ENCODE measurements at places on chromosomes 16 and 17.

GRCh38 chr16:52494621-52495020 lies 52.3 kb downstream of the TOX3 start:
- no peak for DNase-seq

DNA sequence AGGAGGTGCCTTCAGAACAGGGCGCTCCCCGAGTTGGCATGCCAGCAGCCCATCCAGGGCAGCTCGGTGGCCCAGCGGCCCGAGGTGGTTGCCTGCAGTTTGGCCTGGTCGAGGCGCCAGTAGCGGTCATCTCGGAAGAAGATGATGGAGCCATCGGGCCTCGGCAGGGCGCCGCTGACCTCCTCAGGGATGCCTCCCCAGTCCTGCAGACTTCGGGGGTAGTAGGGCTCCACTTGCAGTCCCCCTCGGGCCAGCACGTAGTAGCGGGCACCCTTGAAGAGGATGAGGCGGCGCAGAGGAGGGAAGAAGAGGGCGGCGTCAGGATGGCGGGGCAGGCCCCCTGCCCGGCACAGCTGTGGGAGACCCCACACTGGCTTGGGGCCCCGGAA lies 5.8 kb downstream of the C17orf50 start:
- DNase-seq: no peak

DNA sequence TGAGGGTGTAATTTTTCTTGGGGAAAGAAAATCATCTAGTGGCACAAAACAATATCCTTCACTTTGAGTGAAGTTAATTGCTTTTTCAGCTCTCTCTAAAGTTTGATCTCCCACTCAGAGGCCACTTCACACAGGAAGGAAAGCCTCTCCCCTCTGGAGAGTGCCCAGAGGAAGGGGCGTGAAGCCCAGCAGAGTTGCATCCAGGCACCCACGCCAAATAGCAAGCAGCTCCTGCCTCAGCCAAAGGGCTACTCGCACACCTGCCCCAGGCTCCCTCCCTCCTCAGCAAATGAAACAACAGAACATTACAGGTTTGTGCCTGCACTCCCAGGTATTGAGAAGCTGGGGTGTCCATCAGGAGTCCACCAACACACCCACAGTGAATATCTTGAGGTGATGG lies 183.0 kb upstream of the RPL38 start:
- no peak for DNase-seq

DNA sequence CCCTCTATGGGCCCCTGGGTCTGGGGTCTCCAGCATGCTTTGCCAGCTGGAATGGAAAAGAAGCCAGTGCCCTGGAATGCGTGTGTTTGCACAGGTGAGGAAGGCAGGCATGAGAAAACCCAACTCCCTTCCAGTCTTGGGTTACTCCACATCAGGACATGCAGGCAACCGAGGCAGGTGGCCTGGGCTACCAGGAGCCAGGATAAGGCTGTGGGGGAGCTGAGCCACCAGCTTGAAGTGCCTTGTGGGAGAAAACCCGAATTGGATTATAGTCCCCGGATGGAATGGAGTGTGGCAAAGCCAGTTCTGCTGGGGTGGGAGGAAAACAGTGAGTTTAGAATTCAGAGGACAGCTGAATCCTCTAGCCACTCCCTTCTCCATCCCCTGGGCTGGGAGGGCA lies 7.2 kb downstream of the SRCIN1 start:
- DNase-seq: peak; percentile 92

DNA sequence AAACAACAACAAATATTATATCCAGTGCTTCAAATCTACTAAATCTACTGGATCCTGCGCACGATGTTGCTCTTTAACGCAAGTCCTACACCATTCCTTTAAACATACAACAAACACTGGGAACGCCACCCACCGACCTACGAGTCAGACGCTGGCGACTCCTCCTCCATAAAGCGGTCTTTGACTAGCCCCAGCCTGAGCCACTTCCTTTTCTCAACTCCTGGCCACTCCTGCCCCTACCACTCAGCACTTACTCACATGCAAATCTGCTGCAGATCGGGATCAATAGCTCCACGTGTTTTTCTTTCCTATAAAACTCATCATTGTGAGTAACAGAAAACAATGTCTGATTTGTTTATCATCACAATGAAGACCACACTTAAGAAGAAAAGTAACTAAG lies 32.8 kb upstream of the MNT start:
- no peak for DNase-seq

DNA sequence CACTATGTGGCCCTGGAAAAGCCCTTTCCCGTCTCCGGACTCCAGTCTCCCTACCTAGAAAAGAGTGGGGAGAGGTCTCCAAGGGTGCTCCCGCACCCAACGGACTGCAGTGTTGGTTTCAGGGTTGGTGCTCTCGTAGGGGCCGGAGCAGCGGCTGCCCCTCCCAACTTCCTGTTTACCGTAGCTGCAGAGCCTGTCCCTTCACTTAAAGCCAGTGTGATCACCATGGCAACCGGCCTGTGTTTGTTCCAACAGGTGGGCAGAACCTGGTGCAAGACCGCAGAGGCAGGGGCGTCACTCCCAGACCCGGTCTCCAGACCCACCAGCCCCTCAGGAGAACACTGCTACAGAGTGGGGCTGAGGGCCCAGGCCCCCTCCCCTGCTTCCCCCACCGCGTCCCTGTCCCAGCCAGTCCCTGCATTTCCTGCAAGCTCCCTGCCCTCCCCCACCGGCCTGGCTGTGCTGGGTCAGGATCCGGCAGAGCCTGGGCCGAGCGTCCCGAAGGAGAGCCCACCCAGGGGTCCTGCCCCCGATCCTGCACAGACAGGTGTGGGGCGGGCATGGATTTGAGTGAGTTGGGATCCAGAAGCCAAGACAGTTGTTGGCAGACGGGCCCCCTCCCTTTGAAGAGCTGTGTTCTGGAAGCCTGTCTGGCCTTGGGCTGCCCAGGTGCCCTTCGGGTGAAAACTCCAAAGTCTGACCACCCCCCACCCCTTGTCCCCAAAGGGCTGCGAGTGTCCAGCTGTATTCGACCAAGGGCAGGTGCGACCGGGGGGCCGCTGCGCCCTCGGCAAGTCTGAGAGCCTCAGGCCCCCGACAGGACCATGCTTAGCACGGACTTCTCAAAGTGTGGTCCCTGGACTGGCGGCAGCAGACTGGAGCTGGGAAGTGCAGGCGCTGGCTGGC lies 1.5 kb upstream of the BAIAP3 start:
- DNase-seq: peak; percentile 93

DNA sequence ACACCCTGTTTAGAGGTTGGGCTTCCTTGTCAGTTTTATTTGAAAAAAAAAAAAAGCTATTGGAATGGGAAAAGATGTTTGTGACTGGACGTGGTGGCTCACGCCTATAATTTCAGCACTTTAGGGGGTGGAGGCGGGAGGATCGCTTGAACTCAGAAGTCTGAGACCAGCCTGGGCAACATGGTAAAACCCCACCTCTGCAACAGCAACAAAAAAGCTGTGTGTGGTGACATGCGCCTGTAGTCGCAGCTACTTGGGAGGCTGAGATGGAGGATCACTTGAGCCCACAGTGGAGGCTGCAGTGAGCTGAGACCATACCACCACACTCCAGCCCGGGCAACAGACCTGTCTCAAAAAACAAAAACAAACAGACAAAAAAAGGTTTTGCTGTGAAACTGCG lies 66.1 kb upstream of the SIAH1 start:
- no peak for DNase-seq

- no peak for DNase-seq
Measured at GRCh38 chr16:70752426-70752825, 48.5 kb downstream of the VAC14 start.

DNA sequence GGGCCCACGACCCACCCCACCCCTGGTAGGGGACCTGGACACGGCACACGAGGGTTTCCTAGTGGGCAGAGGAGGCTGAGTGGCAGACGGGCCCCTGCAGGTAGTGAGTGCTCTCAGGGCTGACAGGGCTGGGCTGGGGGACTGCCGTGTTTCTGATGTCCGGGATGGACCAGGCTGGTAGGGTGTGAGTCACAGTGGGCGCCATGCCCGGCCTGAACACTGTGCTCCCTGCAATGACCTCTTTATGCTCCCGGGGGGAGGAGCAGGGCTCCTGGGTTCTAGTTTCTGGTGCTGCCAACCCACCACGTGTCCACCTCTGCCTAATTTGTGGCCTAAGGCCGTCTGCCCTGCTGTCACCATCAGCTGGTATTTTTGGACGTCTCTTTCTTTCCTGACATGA lies 26.3 kb downstream of the ARHGAP23 start:
- no peak for DNase-seq

- no peak for DNase-seq
Measured at GRCh38 chr16:80231888-80232287, 308.9 kb upstream of the DYNLRB2 start.

GRCh38 chr17:73227379-73227778 lies 34.3 kb downstream of the CPSF4L start:
- DNase-seq: no peak

DNA sequence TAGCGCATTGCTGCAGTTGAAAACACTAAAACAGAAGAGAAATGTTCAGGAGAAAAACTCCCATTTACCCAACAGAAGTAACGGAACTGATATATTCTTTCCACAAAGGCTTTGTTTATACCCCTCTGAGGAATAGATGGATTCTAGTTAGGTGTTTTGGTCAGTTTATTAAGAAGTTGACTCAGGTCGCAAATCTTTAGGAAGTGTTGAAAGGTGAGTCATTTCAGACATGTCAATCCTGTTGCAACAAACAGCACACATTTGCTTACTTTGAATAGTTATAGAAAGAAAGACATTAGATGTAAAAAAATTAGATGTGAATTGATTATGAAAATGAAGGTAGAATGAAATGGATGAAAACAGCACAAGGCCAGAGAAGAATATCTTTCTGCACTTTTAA lies 941.0 kb downstream of the KCNJ2 start:
- DNase-seq: no peak

- peak; percentile 81 for DNase-seq
Measured at GRCh38 chr17:7703584-7704479, 1.2 kb upstream of the EFNB3 start.

DNA sequence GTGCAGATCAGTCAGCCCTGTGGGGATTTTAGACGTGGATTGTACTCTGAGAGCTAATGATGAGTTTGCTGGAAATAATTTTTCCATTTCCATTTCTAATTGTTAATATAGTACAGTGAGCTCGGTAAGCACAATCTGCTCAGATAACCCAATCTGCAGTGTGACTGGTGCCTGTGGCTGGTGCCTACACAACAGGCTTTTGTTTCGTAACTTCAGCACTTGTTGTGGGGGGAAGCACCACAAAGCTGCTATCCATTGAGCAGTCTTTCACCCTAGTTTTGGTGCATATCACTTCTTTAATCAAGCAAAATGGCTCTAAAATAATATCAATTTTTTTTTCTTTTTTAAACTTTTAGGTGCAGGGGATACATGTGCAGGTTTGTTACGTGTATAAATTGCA lies 534.9 kb upstream of the HSBP1 start:
- no peak for DNase-seq

- DNase-seq: no peak
Measured at GRCh38 chr17:75590849-75591721, 3.5 kb downstream of the MYO15B start.

DNA sequence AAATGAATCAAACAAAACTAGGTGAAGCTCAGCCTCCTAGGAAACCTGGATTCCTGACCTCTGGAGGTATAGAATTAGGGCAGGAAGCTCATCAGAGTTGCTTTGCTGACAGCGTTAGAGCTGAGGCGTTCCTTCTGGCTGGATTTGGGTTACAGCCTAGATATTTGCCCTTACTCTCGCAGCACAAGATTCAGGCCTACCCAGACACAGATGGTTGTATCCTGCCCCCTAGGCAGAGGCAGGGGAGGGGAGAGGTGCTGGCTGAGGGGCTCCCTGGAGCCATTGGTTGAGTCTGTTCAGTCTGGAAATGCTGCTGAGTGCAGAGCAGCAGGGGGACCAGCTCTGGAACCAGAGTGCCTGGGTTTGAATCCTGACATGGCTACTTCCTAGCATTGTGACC lies 78.4 kb downstream of the MPRIP start:
- no peak for DNase-seq

DNA sequence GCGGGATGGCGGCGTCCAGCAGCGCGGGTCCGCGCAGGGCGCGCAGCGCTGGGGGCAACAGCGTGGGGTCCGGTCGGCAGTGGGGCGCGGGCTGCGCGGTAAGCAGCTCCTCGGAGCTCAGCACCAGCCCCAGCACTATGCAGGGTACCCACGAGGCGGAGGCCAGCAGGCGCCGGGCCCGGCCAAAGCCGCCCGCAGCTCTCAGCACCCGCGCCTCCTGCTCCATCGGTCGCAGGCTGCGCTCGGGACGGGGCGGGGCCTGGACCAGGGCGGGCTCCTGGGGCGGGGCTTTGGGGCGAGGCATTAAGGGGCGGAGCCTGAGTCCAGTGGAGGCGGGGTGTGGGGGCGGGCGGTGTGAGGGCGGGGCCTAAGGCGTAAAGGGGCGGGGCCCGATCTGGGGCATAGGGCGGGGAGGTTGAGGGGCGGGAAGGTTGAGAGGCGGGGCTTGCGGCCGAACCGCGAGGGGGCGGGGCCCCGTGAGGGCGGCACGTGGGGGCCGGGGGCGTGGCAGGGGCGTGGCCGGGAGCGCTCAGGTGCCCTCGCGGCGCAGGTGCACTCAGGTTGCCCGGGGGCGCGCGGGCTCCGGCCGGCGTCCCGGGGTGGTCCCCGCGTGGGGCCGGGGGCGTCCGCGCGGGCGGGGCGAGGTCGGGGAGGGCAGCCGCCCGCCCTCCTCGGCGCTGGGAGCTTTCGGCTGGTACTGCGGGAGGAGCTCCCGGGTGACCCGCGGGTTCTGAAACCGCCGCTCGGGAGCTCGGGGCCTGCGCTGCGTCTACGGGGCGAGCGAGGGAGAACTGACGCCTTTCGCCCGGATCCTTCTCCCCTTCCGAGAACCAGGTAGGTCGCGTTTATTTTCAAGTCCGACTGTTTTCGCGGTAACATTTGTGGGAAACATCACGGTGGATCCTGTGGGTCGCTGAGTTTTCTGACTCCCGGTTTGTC lies 1.4 kb upstream of the SLC22A31 start:
- peak; percentile 93 for DNase-seq

GRCh38 chr17:83150369-83151055 lies 71.1 kb downstream of the METRNL start:
- DNase-seq: no peak

- DNase-seq: no peak
Measured at GRCh38 chr17:56319531-56319930, 166.3 kb downstream of the ANKFN1 start.

DNA sequence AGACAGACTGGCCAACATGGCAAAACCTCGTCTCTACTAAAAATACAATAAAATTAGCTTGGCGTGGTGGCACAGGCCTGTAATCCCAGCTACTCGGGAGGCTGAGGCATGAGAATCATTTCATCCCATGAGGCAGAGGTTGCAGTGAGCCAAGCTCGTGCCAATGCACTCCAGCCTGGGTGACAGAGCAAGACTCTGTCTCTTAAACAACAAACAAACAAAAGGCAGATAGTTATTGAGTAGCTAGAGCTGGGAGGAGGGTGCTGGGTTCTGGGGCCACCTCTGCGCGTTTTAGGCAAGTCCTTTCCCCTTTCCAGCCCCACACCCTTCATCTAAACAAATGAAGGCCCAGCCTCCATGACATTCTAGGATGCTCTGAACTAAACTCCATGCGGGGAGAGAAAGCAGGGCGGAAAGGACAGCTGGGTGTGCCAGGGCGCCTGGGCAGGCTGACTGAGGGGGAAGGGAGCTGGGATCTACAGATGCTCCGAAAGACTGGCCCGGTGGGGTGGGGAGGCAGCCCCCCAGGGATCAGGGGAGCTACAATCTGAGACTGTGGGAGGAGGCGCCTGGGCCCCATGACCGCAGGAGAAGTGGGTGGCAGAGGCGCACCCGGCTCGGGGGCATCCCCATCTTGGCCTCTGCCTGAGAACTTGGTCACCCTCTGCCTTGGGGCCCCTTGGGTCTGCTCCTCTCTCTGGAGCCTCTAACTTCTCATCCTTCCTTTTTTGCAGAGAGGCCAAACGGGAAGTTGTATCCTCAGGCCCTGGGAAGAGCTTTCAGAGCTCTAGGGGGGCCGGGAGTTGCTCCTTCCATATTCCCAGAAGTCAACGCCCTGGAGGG lies 910 bp downstream of the ITGAL start:
- DNase-seq: no peak

All from WTC11 (cell line).